ENCODE measurements at places on chromosomes 16 and 17. TPM values are rescaled to one million over a fixed set of nuclear protein-coding genes. Genes with fewer than 3 reads are reported as not detected.

NKD1 gene
- total RNA-seq, result 0.18 TPM

KRTAP2-2 gene
- total RNA-seq, result not detected

DNA sequence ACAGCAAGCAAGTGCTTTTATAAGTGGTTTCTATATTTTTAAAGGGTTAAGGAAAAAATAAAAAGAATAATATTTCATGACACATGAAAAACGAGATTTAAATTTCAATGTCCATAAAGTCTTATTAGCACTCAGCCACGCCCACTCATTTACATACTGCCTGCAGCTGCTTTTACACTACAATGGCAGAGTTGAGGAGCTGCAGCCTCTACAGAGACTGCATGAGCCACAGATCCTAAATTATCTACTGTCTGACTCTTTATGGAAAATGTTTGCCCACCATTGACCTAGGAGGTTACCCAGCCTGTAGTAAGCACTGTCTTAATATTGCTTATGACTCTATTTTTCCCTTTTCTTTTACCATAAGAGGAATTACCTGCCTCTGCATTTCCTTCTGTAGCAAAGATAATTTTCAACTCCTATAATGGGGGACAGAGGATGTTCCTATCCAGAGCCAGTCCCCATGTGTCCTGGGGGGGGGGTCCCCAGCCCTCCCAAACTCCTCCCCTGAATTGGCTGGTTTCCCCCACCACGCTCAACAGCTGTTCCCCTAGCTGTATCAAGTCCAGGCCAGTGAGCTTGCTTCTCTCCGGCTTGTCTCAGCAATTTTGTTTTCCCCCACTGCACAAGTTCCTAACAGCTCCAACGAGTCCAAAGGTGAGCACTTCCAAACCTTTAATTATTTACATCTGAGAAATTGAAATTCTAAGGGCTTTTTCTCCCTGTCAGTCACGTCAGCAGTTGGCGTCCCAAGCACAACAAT is 139.4 kb upstream of the ERCC4 start:
- DNase-seq, result no peak

- no peak for DNase-seq
Observed at GRCh38 chr17:55332296-55333041, 67.7 kb downstream of the HLF start.

DNA sequence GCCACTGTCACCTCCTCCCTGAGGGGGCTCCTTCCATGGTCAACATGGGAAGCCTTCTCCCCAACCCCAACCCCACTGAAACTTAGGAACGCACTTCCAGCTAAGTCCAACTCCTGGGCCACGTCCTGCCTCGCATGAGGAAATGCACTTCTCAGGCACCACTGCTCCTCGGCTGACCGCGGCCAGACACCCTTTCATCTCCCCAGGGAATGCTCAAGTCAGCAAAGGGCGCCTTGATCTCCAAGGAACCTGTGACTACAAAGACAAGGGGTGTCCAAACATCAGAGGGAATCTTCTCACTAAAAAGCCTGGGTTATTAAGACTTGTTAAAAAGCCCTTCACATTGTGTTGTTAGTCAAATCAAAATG is 124.9 kb upstream of the HSBP1 start:
- DNase-seq, result no peak

DNA sequence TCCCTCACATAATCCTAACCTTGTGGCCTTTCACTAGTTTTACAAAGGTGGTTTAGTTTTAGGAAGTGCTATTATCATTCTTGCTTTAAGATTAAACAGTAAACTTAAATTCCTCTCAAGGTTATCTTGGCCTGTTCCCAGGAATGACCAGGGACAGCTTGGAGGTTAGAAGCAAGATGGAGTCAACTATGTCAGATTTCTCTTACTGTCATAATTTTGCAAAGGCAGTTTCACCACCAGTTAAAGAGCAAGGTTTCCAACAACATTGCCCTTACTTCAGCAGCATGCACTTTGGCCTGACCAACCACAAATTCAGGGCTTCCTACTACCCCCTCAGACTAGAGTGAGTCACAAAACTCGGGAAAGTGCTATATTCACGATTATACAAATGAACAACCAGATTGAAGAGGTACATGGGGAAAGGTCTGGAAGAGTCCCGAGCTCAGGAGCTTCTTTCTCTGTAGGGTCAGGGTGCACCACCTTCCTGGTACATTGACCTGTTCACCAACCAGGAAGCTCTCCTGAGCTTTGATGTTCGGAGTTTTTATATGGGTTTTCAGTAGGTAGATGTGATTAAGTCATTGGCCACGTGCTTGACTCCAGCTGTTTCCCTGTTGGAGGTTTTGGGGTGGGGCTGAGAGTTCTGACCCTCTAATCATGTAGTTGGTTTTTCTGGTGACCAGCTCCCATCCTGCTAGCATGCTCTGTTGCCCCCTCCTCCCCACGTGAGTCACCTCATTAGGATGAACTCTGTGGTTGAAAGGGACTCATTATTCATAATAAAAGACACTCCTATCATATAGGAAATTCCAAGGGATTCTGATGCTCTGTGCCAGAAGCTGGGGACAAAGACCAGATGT is 19.4 kb downstream of the RHOT1 start:
- no peak for DNase-seq

Data from Panc1 (cell line).